ENCODE measurements at places on chromosomes 12 and 14.
A peak's percentile ranks its signal among the peaks of the same experiment; 100 is the strongest.

DNA sequence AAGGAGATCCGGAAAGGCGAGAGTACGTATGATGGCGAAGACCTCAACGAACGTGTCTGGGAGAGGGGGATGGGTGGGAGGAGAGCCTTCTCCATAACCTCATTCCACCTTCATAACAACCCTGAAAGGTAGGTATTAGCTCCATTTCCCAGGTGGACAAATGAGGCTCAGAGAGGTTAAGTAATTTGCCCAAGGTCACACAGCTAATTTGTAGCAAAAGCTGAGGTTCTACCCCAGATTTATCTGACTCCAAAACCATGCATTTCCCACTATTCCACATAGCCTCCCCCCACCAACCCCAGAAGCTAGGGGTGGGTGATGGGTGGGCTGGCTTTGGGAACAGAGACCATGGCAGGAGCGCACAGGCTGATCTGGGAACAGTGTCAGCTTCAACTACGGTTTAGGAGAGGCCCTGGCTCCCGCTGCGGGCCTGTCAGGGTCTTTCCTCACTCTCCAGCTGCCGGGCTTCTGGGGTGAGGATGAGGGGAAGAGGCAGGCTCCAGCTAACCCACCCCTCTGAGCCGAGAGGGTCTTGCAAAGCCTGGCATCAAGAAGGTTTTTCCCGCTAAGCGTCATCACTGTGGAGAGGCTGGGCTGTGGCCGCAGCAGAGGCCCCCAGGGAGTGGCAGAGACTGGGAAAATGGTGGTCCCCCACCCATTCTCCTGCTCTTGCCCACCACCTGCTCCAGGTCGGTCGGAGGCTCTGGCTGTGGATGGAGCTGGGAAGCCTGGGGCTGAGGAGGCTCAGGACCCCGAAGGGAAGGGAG, 8.9 kb downstream of the CHGA start:
- DNase-seq, result no peak

DNA sequence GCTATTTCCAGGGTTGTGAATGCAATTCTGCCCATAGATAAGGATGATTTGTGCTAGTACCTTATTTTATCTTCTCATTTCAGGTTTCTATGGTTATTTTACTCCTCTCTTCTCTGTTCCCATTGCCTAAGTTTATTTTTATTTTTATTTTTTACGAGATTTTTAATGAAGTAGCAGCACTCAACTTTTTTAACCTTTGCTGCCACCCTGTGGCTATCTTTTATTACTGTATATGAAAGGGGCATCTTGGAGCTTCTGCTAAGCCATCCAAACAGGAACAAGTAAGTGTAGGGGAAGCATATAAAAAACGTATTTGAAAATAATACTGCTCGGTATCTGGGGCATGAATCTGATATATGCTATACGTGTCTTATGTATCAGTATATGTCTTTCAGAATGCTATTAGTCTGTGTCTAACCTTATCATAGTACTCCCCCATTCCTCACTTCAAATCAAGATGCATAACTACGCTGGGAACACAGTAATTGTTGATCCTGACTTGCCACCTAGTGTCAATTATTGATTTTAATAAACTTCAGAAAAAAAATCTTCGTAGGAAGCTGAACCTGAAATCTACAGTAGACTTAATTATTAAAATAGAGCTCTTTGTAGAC, 60.3 kb downstream of the KLRG1 start:
- DNase-seq, result no peak

GRCh38 chr12:6620137-6620884, 13.1 kb upstream of the CHD4 start:
- no peak for DNase-seq

DNA sequence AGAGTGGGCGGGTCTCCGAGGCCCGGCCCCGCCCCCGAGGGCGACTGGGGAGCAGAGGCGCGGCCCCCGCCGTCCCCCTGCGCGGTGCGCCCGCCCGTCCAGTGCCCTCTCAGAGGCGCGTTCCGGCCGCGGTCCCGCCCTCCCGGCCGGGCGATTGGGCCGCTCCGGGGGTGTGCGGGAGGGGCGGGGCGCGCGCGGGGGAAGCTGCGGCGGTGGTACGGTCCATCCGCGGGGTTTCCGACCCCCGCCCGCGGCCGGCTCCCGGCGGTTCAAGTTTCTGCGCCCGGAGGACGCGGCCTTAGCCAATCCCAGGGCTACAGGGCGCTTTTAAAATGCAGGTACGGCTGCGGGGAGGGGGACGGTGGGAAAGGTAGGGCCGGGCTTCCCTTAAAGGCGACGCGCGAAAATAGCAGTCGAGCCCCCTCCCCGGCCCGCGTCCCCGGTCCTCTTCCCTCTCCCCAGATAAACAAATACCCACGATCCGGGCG, 315 bp upstream of the CCDC85C start:
- peak; percentile 88 for DNase-seq

DNA sequence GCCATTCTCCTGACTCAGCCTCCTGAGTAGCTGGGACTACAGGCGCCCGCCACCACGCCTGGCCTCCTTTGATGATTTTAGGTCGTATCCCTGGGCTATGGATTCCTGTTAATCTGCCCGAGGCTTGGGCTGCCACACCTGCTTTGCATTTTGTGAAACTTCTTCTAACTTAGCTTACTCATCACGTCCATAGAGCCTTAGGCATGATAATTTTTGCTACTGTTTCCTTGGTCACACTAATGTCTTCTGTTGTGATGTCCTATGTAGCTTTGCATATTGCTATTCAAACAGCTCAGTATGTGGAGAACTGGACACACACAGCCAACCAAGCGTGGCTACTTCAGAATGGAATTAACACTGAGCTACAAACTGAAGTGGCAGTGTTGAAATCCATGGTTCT, 47.5 kb upstream of the DDX11 start:
- no peak for DNase-seq

GRCh38 chr14:100428727-100429126, 105.6 kb downstream of the SLC25A47 start:
- DNase-seq, result no peak

GRCh38 chr14:69246331-69246730, 13.6 kb upstream of the GALNT16 start:
- no peak for DNase-seq

- no peak for DNase-seq
These were observed 37.0 kb upstream of the TMX1 start for GRCh38 chr14:51202914-51203665.

DNA sequence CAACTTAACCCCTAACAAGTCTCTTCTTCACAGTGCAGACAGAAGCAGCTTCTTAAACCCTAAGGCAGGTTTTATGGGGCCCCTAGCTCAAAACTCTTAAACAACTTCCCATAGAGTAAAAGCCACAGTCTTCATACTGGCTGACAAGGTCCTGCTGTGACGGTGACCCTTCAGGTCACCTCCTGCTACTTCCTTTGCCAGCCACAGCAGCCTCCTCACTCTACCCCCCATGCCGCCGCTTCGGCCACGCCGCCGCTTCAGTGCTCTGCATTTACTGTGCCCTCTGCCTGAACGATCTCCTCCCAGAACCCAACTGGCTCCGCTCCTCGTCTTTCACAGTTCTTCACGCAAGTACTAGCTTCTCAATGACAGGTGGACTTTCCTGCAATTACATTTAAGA, 45.5 kb downstream of the ACADS start:
- no peak for DNase-seq

- no peak for DNase-seq
These were observed 1.8 kb upstream of the SMARCD1 start for GRCh38 chr12:50083301-50083700.

DNA sequence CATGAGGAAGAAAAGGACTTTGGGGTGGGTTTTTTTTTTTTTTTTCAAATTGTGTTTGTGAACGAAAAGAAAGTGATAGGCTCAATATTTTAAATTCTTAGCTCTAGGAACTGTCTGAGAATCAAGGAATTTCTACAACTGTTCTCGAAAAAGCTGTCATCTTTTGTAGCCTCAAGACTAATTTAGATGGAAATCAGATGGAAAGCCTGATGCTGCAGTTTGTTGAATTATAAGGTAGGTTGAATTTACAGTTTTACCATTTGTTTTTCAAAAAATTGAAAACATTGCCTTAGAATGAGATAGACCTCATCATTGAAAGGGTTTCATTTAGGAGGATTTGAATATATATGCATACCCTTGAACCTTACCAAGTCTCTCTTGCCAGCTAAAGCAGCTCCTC, 109.3 kb upstream of the TRHDE start:
- DNase-seq, result no peak

DNA sequence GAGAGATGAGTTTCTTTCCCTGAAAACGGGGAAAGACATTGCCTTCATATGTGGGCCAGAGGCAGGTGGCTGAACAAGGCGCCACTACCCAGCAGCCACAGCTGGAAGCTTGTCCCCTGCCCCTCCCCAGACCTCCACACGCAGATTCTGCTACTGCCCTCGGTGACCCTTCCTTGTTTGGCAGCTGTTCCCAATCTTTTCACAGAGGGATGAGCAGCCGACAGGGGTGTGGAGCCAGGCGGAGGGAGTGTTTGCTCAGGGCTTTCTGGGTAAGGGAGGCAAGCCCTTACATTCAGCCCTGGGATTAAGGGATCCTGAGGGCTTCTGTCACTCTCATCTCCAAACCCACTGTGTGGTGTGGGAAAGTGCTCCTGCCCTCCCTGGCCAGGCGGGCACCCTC, 4.5 kb upstream of the KRT4 start:
- no peak for DNase-seq

GRCh38 chr12:1523558-1524050, 70.8 kb downstream of the FBXL14 start:
- DNase-seq, result no peak

- DNase-seq, result no peak
These were observed 60.6 kb downstream of the PTPRB start for GRCh38 chr12:70576341-70577282.

DNA sequence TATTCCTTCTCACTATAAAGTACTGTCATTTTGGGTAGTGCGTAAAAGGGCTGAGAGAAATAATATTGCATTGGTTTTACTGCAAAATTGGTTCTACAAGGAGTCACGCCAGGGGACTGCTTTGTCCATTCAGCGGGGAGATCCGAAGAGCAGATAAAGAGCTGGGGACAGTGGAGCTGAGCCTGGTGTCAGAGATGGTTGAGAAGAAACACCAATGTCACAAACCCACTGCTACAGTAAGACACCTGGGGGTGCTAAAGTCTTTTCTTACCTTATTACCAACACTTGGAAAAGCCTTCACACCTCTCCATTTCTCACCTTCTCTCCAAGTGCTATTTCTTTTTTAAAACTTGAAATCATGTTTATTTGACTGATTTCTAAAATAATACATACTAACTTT, 14.1 kb downstream of the IL31 start:
- DNase-seq, result no peak

GRCh38 chr12:106228320-106228710, 19.5 kb downstream of the CKAP4 start:
- no peak for DNase-seq

GRCh38 chr14:20499881-20500280, 5.5 kb upstream of the RNASE10 start:
- no peak for DNase-seq

DNA sequence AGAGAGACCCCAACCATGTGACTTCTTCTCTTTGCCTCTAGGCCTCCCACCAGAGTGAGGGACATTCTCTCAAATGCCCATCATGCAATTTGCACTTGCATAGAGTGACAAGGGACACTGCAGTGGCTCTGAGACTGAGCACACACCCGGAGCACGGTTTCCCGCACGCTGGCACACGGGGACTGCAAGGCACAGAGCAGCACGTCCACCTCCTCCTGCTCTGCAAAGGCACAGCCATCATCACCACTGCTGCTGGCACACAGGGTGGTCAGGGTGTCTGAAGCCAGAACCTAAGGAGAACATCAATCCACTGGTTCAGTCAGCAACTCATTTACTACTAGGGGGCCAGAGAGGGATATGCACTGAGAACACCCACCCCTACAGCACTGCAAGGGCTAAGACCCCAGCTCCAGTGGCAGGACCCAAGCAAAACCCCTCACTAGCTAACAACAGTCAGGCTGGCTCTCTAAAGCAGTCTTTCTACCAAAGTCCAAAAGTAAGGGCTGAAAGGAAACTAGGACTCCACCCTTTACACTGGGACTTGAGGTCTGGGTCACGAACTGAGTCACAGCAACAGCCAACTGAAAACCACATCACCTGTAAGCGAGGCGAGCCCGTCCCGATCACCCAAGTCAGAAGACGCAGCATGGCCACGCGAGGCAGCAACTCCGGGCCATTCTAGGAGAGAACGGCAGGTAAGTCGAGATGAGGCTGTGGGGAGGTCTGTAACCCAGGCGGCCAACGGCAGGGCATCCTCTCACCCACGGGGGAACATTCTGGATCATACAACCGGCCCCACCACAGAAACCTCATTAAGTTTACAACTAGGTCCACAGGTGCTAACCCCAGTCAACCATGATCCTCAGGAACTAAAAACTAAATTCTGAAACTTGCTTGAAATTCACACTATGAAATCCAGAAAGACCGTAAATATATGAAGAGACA, 37.9 kb downstream of the GCN1 start:
- no peak for DNase-seq

GRCh38 chr12:12379831-12380730, 23.2 kb downstream of the BORCS5 start:
- DNase-seq, result no peak

DNA sequence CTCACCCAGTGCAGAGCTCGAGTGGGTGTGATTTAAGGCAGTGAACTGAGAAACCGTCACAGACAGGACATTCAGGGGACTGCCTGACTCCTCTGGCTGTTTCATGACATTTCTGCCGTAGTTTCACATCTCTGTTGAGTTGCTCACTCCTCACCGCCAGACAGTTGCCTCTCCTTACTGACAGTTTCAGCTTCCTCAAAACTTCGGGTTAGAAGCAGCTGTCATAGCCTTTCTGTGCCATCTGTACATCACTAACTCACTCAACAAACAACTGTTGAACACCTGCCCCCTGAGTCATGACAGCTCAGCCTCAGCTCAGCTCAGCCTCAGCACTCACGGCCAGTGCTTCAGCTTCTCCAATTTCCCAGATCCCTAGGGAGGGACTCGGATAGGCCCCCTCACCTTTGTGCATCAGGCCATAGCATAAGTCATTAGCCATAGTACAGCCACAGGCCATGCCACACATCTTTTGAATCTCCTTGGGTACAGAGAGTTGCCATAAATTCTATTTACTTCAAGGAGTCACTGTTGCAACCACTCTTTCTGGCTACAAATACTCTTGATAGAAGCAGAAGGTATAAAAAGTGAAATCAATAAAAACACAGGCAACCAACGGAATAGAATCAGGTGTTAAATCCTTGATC, 6.2 kb upstream of the SLC15A4 start:
- DNase-seq, result no peak

DNA sequence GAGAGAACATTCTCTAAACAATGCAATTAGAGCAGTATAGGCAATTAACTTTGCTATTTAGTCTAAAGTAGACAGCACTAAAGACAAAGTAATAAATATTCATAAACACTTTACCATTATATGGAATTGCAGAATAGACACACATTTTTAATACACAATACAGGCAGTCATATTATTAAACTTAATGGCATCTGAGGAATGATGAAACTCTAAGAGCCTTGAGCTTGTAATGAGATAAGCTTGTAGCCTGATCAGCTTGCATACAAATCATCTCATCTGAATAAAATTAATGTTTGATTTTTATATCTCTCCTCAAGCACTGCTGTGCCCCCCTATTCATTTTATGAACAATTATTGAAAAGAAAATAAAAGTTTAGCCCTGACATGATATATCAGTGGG, 107.6 kb downstream of the MGAT4C start:
- DNase-seq, result no peak
